ENCODE measurements at places on chromosomes 4 and X.

GRCh38 chrX:106726485-106727437 is at the start of gene RNF128:
TSS of gene RNF128 (plus strand) at chrX:106726701. CDS start at chrX:106726914, 213 bp downstream.
- DNase-seq: peak; percentile 60

GRCh38 chrX:99800016-99800415 is 610.1 kb downstream of the PCDH19 start:
- no peak for DNase-seq

GRCh38 chr4:4254199-4254598 is 6.2 kb upstream of the TMEM128 start:
- no peak for DNase-seq

- DNase-seq: no peak
These were observed 89.4 kb downstream of the IRF2 start for GRCh38 chr4:184384810-184385557.

DNA sequence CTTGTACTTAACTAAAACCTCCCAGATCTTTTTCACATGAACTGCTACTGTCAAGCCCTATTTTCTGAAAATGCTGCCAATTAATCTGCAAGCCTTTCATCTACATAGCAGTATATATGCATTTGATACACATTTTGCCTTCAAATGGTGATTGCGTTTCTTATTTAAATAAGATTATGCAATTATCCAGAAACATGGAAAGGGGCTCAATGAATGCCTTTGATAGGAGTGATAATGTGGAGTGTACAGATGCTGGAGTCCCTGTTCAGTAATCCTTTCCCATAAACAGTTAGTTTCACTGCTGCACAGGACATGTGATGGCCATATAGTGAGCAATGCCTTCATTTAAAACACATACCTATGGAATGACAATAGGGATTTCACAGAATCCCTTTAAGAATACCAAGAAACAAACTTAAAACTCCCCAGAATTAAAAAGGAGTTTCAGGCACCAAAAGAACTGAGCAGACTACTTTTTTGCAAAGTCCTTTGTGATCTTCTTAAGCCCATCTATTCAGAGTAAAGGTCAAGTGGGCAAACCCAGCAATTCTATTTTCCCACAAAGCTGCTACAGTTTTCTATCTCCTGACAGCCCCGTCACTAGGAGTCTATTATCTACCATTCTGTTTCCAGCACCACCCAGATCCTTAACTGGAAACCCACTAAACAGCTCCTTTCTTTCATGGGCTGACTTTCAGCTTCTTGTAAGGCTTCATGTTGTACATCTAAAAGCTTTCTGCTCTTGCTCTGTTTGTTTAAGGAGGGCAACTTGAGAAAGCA is 120.3 kb downstream of the UNC5C start:
- no peak for DNase-seq

DNA sequence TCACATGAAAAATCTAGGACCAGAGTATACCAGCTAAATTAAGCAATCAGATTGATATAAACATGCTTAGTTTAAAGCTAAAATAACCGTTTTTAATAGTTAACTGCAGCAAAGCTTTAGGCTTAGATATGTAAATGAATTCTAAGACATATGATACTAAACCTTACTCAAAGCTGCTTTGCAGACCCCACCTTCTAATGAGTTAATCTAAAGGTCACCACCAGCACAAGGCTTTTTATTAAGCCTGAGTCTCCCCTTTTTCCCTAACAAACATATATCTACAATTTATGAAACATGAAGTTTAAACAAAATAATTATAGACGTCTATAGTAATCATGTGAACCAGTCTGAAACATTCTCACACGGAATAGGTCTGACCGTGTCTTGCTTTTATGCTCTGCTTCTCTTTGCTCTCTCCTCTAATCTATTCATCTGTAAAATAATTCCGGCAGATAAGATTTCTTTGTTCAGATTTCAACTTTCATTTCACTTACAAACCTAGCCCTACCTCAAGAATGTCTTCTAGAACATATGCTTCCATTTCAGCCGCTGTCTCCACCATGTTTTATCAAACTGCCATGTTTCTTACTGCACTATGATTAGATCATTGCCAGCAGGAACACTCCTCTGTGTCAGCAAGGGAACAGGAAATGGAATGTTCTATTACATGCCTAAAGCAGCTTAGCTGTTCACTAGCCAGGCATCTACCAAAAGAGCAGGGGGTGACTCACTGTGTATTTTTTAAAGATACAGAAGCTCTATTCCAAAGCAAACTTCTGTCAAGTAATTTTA is 35.9 kb downstream of the ANKRD17 start:
- peak; percentile 87 for DNase-seq

DNA sequence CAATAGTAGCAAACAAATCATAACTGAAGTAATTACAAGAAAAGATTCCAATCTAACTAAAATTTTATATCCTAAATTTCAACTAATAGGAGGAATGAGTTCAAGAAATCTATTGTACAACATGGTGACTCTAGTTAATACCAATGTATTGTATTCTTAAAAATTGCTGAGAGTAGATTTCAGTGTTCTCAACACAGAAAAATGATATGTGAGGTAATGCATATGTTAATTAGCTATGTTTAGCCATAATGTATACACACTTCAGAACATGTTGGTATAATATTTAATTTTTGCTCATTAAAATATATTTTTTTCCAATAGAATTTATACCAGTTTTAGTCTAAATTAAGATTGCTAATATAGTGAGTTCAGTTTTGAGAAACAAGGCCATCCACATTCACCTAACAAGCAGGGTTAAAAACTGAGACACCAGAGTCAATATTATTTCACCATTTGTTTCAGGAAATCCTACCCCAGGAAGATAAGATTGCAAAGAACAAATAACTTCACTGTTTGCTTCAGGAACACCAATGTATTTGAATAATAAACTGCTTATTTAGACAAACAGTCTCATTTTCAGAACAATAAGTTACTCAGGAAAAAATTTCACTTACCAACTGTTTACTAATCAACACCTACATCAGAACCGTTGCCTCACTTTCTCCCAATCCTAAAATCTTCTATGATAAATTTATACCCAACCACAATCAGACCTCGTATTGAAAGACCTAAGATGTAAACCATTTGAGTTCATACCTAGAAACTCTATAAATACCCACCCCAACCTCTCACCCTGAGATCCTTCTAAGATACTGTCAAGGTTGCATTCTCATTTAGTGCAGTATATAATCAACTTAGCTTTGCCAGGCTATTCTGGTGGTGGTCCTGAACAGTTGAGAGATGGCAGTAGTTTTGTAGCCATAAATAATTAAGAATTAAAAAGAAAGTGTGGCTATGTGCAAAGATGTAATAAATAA is 132.8 kb downstream of the MAB21L2 start:
- DNase-seq: no peak

GRCh38 chrX:17820100-17820499 is 41.0 kb downstream of the RAI2 start:
- no peak for DNase-seq

DNA sequence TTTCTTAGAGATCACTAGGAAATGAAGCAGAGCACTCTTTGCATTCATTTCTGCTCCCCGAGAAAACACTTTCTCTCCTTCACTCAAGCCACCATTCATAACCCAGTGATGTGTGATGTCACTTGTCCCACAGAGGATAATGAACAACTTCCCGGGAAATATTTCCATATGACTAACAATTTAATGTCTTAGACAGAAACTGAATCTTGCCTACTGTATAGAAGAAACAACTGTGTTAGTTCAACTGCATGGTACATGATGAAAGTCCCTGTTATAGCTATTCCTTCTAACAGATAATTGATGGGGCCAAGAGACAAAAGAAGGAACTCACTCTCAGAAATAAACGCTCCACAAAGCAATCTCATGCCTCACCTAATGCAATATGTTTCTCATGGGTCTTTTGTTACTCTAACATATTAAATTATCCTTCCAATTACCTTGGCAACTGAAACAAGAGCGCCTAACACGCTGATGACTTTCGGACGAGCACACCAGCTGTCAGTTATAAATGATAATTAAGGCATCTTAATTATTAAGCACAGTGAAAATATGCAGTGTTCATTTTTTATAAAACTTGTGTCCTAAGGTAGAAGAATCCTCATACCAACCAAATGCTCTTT is 113.7 kb upstream of the TLR3 start:
- no peak for DNase-seq

Measured in GM03348 (cell line).